ENCODE measurements at places on chromosomes 5 and 9. TPM values are rescaled to one million over a fixed set of nuclear protein-coding genes. Genes with fewer than 3 reads are reported as not detected.

Gene CDX1
- 0.57 TPM for total RNA-seq

Gene CDKN2B-AS1
- 9.2 TPM for total RNA-seq

Gene PCSK5
- 1.8 TPM for total RNA-seq

Gene TMEM267
- 17.2 TPM for total RNA-seq

Gene PAEP
- total RNA-seq, result not detected

Gene ARHGEF39
- total RNA-seq, result 6.3 TPM

Gene CDC37L1
- 11.2 TPM for total RNA-seq

Gene NMUR2
- total RNA-seq, result under 0.01 TPM

Gene MEGF10
- total RNA-seq, result 4.2 TPM

Gene TAF11L10
- not detected for total RNA-seq

Gene TICAM2
- 1.1 TPM for total RNA-seq

Gene RNF180
- 1.0 TPM for total RNA-seq

Gene ACSL6
- total RNA-seq, result not detected

Gene JAKMIP2
- total RNA-seq, result 0.22 TPM

Gene PTGER4
- 13.0 TPM for total RNA-seq

Gene LHX6
- total RNA-seq, result under 0.01 TPM

Gene ADAMTS6
- 141 TPM for total RNA-seq

Gene NEURL1B
- 0.44 TPM for total RNA-seq

Measured in placental pericyte (primary cell).